Foreskin melanocyte (primary cell): ENCODE measurements at places on chromosomes 5 and 9.

- no peak for DNase-seq
Measured at GRCh38 chr5:112064956-112065355, 308.0 kb upstream of the NREP start.

GRCh38 chr5:144191998-144192397 lies 21.3 kb downstream of the KCTD16 start:
- peak; percentile 29 for DNase-seq

- DNase-seq: peak; percentile 97
Measured at GRCh38 chr9:33813712-33814641, 3.0 kb upstream of the UBE2R2 start.

DNA sequence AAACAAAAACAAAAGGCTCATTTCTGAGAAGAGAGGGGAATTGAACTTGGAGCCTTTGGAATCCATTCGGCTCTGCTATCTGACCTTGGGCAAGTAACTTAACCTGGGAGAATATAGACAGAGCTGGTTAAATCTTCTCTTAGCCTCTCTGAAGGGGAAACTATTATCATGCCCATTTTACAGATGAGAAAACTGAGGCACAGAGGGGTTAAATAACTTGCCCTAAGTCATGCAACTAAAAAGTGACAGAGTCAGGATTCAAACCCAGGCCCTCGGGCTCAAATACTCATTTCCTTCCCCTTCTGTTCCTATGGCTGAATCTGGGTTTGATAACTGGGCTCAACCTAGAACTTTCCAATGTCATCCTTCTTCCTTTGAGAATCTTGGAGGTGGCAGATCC lies 291.3 kb upstream of the MSX2 start:
- no peak for DNase-seq

DNA sequence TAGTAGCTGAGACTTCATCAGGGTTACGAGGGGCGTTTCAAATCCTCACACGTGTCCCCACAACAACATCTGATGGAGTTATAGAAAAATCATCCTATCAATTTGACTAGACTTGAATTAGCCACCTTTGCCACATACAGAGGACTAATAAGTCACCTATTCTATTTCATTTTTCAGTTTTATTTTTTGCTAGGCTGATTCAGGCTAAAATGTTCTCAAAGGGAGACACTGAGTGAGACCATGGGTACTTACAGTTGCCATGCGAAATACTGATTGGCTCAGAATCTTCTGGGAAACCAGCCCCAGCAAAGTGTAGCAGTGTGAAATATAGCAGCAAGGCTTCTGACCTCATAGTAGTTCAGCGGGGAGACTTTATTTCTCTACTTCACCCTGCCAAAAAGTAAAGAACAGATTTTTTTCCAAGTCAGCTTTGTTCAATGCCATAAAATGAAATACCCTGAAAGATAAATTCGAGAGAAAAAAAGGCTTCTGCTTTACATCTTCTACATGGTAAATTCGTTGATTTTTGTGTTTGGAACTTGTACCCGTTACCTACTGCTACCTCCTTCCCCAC lies 69.9 kb downstream of the SEMA6A start:
- DNase-seq: no peak

DNA sequence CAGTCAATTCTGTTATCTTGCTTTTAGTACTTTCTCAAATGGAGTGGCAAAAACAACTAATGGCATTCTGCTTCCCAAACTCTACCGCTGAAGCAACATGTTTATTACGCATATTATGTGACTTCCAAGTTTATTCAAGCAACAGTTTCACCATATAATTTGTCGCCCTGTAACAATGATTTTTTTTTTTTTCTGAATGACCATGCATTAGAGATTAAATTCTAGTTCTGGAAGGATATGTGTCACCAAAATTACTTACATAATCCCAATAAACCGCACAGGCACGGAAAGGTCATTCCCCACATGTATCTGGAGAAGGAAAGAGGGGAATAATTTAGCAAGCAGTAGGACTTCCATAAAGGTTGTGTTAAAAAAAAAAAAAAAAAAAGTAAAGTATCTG lies 691.8 kb downstream of the DNAH5 start:
- no peak for DNase-seq

DNA sequence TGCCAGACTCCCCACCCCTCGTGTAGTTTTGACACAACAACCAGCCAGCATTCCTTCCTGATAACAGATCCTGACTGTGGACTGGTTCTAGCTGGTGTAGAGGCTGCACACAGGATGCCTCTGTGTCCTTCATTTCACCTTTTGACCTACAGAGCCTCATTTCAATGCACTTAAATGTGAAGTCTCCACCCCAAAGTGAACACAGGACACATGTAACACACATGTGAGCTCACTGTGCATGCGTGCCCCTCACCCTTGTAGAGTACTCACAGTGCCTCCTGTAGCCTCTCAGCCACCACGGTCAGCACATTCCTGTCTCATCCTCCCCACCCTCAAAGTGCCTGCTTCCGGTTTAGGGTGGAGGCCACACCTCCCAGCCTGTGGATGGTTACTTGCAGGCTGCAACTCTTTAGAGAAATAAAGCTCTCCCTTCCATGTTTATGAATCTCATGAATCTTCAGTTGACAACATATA lies 11.6 kb upstream of the NKD2 start:
- no peak for DNase-seq

GRCh38 chr5:132030610-132031009 lies 19.2 kb upstream of the ACSL6 start:
- DNase-seq: no peak

GRCh38 chr5:87410931-87411330 lies 1.8 kb downstream of the CCNH start:
- no peak for DNase-seq

DNA sequence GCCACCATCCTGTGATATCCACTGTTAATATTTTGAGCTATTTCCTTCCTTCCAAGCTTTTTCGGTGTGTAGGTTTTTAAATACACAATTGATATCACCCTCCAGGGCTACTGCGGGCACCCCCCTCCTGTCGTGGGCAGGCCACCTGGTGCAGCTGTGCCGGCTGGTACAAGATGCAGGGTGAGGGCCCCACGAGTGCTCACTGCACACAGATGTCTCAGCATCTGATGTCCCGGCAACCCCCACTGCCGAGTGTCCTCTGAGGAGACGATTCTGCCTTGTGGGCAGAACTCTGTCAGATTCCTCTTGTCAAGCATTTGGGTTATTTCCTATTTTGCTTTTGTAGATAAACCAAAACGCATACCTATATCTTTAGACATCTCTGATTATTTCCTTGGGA lies 25.1 kb downstream of the CACNA1B start:
- DNase-seq: no peak

DNA sequence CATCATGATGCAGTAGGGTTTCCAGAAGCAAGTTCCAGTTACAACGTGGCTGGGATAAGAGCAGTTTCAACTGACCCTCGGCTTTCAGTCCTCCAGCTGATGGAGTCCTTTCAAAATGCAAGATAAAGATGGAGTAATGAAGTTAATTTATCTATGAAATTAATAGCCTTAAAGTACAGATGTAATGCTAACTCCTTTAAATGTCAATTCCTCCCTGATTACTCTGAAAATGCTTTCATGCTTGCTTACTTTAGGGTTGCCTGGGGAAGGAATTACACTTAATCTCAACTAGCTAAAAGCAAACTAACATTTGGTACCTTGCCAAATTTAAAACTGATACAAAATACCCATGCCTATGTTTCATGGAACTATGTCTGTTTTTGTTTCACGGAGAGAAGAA lies 178.4 kb downstream of the KIAA0825 start:
- no peak for DNase-seq

GRCh38 chr5:14790220-14790619 lies 81.4 kb downstream of the ANKH start:
- no peak for DNase-seq

GRCh38 chr5:43168175-43168574 lies 23.9 kb upstream of the NIM1K start:
- no peak for DNase-seq

DNA sequence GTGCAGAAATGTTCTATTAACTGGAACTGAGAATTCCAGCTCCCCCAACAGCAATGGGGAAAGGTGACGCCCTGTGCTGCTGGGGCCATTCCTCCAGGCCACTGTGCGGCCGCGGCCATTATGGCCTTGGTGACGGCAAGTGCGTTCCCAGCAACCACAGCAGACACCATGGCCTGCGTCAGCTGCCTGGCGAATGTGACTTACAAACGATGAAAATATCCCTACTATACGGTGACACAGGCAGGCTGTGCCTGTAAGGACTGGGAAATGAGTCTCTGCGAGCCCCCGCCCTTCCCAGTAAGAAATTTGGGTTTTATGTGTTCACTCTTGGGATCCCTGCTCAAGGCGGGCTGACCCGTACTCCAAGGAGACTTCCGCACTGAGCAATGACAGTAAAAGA lies 20.6 kb downstream of the CLPTM1L start:
- DNase-seq: no peak

GRCh38 chr5:15365070-15365469 lies 134.9 kb upstream of the FBXL7 start:
- no peak for DNase-seq

- DNase-seq: no peak
Measured at GRCh38 chr5:175415303-175415702, 28.7 kb downstream of the DRD1 start.

GRCh38 chr9:136668983-136669790 lies 6.5 kb downstream of the EGFL7 start:
- DNase-seq: no peak

- no peak for DNase-seq
Measured at GRCh38 chr5:111211341-111211740, 12.8 kb upstream of the CAMK4 start.

DNA sequence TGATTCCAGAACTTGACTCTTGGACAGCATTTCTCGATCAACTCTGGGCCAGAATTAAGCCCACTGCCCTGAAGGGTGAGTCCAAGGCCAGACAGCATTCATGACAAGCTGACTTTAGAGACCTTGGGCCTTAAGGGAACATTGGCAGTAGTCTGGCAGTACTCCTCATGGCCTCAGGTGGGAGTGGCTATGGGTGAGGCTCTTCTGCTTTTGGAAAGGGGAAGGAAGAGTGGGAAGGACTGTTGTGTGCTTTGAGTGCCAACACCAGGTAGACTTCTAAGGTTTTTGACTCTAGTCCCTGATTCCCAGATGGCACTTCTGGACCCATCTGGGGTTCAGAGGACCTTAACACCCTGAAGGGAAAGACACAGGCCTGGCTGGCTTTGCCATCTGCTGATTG lies 530.4 kb downstream of the ACTL7B start:
- DNase-seq: no peak

DNA sequence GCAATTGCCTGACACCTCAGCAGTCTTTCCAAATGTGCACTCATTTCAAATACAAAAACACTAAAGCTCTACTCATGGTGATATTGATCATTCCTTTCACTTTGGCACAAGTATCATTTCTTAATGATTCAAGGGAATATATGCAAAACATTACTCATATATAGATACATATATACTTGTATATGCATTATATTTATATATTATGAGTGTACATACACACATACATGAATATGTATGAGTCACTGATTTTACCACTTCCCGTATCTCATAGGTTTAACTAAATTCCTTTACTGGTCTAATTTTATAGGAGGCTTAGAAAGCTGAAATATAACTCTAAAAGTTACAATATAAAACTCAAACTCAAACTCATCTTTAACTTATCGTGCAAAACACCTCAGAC lies 156.5 kb downstream of the CDH9 start:
- DNase-seq: no peak

DNA sequence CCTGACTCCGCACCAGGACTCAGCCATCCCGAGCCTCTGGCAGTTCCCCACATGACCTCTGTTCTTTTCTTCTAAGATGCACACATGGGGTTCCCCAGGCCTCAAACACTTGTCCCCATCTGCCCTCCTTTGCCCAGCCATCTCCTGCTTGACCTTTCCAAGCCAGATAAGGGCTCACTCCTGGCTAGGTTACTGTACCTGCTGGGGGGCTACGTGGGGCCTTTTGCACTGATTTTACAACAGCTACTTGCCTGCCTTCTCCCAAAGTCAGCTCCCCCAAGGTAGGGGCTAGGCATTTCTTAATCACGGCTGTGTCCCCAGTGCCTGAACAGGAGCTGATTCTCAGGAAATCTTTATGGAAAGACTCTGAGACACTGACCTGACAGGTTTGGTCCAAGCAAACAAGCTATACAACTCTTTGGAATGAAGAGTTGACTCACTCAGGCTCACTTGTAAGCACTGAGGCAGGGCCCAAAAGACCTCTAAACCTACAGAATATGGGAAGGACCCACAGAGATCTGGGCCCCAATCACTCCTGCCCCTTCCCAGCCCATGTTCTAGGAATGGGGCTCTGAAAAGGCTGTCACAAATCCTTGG lies 2.5 kb downstream of the MACROH2A1 start:
- DNase-seq: no peak

DNA sequence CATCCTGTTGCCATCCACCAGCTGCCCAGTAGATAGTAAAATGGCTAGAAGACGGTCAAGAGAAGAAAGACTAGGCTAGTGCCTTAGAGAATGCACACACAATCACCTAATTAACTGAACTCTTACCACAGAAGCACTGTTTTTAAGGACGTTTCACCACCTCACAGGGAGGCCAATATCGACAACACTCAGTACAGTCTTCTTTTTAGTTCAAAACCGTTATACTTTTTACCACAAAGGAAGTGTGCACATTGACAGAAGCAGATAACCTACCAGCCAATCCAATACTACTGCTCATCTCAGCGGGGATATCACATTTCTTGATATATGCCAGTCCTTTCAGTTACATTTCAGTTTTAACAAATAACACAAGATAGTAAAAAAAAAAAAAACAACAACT lies 122.3 kb downstream of the GNAQ start:
- DNase-seq: no peak

DNA sequence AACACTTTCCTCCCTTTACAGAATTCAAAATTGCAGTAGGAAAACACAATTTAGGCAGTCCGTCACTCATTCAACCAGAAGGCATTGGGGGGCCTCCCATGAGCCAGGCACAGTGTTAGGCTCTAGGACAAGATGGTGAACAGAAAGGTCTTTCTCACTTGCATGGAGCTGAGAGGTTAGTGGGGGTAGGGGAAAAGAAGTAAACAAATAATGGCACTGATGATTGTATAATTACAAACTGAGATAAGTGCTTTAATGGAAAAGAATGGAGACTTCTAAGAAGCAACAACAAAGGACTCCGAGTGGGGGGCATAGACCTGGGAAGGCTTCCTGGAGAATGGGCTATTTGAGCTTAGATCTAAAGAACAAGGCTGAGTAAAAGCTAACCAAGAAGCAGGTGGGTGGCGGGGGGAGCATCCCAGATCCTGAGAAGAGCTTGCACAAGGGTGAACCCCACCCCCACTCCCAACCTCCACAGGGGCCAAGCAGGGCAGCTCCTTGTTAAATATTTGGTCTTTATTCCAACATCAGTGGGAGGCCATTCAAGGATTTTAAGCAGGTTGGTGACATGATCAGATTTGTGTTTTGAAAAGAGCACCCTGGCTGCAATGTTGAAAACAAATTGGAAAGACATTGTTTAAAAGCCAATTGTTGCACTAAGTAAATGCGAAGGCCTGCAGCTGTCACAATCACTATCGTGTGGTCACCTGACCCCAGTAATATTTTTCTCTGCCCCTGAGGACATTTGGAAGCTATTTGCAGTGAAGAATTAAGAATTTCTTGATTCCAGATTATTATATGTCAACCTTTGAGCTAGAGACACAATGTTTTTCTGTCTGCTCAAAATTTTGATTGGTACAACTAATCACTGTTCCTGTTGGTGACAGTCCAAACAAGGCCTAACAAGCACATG lies 73.9 kb upstream of the EFNA5 start:
- DNase-seq: no peak
